ENCODE measurements at places on chromosomes 2 and 18. TPM values are rescaled to one million over a fixed set of nuclear protein-coding genes. Genes with fewer than 3 reads are reported as not detected.

ZNF516 gene
- 4.8 TPM for total RNA-seq

AQP12B gene
- not detected for total RNA-seq

RNU2-63P gene
- total RNA-seq: not detected

SKA1 gene
- 21.8 TPM for total RNA-seq

LTBP1 gene
- total RNA-seq: 12.1 TPM

CYBRD1 gene
- 186 TPM for total RNA-seq

KIF5C gene
- 14.6 TPM for total RNA-seq

HNMT gene
- 22.6 TPM for total RNA-seq

SERPINB12 gene
- total RNA-seq: not detected

CFAP65 gene
- total RNA-seq: 0.26 TPM

RPRM gene
- total RNA-seq: not detected

NRP2 gene
- 10.2 TPM for total RNA-seq

KIAA2012 gene
- not detected for total RNA-seq

DNA sequence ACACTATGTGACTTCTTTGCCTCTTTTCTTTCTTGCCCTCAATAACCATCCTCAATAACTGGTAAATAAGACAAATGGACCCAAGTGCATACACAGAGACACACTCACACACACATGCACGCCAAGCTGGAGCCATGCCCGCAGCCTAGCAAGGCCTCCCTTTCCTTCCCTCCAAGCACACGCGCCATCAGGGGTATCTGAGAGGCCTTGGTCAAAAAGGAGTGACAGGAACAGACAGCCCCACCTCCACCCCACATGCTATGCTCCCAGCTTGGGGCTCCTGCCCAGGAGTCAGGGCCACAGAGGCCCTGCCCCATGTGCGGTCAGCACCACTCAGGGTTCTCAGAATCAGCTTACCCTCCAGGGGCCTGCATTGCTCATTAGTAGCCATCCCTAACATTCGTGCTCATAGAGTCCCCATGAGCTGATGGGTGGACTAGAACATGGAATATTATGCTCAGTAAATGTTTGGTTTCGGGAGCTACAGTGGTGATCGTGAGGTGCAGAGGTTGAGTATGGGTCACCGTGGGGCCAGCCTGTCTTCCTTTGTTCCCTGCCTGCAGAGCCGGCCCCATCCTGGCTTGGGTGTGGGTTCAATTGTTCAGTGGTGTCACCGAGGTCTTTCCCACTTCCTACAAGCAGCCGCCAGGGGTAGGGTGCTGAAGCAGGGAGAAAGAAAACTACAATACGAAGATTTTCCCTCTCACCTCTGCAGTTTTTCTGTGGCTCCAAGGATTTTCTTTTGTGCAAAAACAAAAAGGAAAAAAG lies 158.2 kb upstream of the RAB12 start:
- DNase-seq: no peak

DNA sequence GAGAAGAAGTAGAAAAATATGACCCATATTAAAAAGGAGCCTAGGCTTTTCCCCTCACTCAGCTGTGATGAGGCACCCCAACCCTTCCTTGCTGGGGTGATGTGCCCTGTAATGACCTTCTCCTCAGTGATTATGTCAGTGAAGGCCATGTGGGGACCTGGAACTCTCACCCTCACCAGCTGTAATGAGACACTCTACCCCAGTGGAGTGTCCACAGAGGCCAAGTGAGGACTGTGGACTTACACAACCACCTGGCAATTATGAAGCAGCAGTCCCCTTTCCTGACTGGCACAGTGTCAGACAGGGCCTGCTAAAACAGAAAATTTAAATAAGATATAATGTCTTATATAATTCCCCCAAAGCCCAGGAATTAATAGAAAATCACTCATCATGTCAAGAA lies 54.2 kb downstream of the SEMA4F start:
- DNase-seq: no peak

DNA sequence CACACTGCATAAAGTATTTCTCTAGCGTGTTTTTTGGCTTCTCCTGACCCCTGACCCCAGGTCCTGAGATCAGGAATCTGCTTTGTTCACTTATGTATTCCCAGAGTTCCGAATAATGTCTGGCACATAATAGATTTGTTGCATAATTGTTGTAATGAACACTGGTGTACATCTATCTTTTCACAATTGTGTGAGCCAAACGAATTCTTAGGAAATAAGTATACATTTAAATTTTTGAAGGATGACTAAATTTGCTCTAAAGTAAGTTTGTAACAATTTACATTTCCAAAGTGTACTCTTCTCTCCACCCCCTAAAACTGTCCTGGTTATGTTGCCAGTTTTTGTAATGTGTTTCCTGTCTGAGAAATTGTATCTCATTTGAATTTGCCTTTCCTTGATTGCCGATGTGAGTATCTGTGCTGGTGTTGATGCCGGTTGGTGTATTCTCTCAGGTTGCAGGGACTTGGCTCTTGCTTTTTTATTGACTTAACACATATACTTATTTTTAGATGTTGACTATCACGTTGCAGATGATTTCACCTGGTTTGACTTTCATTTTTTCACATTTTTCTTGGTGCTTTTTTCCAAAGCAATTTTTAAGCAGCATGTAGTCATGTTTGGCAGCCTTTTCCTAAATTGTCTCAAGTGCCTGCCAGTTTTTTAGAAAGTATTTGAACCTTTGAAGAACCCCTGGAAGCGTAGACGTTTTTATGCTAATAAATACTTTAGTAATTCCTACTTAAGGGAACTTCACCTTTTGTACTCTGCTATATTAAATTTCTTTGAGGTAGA lies 16.1 kb upstream of the FARP2 start:
- no peak for DNase-seq

DNA sequence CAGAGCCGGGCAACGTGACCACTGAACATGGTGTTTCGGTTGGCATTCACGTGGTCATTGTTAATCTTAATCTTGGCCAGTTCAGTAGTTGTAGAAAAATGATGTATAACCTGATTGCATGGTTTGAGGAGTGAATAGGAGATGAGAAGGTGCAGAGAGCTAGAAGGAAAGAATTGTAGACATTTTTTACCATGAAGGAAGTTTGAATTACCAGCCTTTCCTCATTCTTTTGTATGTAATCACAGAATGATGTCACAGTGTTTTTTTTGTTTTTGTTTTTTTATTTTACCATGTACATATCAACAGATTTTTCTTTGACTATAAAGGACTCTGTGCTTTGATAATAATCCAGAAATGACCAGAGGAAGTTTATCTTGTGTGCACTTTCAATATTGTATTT lies 126.3 kb downstream of the LTBP1 start:
- no peak for DNase-seq

DNA sequence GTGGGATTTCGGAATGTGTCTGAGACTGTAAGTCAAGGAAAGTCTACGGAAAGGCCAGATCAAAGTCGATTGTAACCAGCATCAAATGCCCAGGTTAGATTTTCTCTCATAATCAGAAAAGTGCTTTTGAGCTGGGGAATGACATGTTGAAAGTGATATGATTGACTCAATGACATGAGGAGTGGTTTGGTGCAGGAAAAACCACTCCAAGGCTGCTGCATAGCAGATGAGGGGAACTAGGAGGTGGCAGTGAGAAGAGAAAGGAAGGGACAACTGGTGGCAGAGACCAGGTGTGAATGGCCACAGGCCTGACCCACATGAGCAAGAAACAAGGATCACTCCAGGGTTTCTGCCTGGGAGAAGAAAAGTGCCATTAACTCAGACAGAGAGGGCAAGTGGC lies 822 bp downstream of the SLC35F6 start:
- DNase-seq: no peak

DNA sequence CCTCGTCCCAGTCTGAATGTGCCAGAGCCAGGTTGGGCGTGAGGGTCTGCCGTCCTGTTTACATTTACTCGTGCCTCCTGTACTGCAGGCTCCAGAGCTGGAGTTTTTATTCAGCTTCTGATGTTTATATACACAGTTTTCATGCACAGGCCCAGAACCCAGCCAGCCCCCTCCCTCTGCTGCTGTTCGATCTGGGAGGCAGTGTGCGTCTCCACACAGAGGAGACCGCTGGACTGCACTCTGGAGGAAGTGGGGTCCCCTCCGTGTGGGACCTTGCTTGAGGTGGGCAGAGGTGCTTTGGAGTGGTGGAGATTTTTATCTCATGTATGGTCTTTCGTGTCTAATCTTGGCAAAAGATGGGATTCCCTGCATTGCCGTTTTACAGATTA lies 90.6 kb downstream of the GLI2 start:
- DNase-seq: no peak

DNA sequence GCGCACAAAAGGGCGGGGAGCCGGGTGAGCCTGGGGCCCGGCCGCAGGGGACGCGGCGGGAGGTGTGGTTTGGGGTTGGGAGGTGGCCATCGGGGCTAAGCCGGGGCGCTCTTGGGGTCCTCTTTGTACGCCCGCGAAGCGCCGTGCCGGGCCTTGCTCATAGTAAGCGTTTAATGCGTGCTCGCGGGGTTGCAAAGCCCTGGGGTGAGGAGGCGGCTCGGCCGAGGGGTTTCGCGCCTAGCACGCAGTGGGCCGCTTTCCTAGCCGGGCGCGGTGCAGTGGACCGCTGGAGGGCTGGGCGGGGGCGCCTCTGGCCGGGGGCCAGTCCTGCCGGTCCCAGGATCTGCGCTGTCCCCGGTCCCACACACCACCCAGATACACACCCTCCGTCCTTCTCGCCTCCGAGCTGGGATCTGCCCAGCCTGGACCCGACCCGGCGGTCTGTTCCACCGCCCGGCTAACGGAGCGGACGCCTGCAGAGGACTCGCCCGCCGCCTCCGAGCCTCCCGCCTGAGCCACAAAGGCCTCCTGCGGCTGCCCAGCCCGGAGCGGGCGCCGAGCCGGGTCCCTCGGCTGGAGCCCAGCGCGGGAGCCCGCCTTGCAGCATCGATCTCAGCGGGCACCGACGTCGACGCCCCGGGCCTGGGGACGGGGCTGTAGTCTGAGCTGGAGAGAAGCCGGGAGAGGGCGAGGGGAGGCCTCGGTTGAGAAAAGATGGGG lies 564 bp downstream of the DPYSL5 start:
- DNase-seq: no peak

DNA sequence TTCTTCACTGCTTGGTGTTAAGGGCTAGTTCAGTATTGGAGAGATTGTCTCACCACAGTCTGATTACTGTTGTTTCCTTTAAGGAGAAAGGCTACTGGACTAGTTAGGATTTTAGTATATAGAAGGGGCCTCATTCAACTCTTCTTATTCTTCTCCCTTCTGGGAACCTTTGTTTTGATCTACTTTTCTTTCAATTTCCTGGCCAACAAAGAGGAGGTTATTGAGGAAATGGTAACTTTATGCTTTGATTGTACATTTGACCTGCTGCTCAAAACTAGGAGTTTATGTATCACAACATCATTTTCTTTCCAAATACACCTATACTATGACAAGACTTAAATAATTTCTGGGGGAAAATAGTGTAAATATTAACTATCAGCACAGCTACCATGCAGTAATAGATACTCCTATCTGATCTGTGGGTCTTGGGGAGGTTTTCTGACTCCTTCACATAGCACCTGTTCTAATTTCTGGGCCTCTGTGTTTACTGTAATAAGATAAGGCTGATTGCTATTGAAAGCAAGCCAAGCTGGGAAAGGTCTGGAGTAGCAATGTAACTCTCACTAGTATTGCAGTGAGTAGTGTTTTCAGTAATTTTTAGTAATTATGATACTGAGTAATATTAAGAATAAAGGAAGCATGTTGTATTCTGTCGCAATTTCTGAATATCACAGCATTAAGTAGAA lies 395.3 kb downstream of the NUP35 start:
- no peak for DNase-seq

GRCh38 chr2:15712551-15713342 lies 121.1 kb downstream of the DDX1 start:
- no peak for DNase-seq

GRCh38 chr2:28036307-28036706 lies 145.8 kb downstream of the BABAM2 start:
- DNase-seq: no peak

- no peak for DNase-seq
These were observed 708 bp upstream of the RPIA start for GRCh38 chr2:88690591-88691338.

DNA sequence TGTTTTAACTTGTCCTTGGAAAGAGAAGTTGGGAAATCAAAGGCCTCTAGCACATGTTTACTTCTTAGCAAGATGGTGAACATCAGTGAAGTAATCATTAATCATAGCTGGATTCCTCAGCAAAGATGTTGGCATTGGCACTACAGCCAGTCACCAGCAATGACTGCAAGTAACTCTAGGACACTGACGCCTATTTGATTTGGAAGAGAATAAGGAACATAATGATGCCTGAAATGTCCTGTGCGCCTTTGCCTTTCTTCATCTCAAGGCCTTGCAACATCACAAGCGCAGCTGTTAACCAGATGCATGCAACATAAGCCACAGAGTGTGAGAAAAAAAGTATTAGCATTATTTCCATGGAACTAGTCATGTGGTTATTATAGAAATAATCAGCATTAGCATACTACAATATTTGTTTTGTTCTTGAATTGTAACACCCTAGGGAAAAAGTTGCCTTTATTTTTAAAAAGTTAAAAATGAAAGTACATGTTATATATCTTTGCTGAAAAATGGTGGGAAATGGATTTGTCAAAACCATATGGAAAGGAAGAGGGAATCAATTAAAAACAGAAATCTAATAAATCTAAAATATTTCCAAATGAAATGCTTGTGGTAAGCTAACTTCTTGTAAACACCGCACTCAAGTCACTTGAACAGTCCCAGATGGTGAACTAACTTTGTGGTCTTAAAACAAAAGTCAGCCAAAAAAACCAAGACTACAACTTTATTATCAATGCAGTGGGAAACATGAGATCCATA lies 55.6 kb downstream of the THADA start:
- peak; percentile 12 for DNase-seq

- peak; percentile 95 for DNase-seq
These were observed 68.5 kb downstream of the FIGN start for GRCh38 chr2:163667064-163667887.

- no peak for DNase-seq
These were observed 122.2 kb downstream of the RBMS1 start for GRCh38 chr2:160371251-160372009.

GRCh38 chr2:151860613-151861146 lies 32.5 kb upstream of the ARL5A start:
- no peak for DNase-seq

- DNase-seq: no peak
These were observed 56.8 kb upstream of the ETAA1 start for GRCh38 chr2:67340133-67341011.

- DNase-seq: peak; percentile 41
These were observed 4.7 kb upstream of the CFAP65 start for GRCh38 chr2:219045937-219046550.

GRCh38 chr2:47508641-47509040 lies 105.7 kb downstream of the MSH2 start:
- no peak for DNase-seq

- DNase-seq: no peak
These were observed 868 bp upstream of the PKDCC start for GRCh38 chr2:42046819-42047487.

GRCh38 chr2:207905546-207905945 lies 119.8 kb downstream of the PLEKHM3 start:
- no peak for DNase-seq

- no peak for DNase-seq
These were observed 5.6 kb upstream of the GPR17 start for GRCh38 chr2:127640082-127641072.

Data from A172 (cell line).